ENCODE measurements at places on chromosomes 12 and 14. TPM values are rescaled to one million over a fixed set of nuclear protein-coding genes. Genes with fewer than 3 reads are reported as not detected.

SCNN1A gene
- total RNA-seq = not detected

ALDH2 gene
- total RNA-seq = 37.4 TPM

- peaks cover 25% of the 10 kb centered on the region for H3K4me1 ChIP-seq
- H3K36me3 ChIP-seq = peaks cover 1% of the 10 kb centered on the region
- DNase-seq = no peak
- no peak overlapping the region for H3K27ac ChIP-seq
These were observed 2.5 kb downstream of the CARMIL3 start for GRCh38 chr14:24054324-24054641.

DNA sequence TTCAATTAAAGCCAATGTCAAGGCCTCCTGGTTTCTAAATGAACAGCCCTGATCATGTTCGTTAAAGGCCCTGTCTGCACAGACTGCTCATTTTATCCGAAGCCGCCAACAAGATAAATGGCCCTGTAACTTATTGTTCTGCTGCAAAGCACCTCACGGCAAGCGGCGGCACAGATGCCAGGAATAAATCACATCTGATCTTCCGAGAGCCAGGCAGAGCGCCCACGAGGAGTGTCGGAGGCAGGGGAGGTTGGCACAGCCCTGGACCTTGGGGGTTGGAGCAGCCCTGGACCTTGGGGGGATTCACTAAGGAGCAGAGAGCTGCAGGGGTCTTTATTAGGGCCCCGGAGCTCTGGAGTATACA is 110.5 kb downstream of the SCARB1 start:
- peaks cover 32% of the 10 kb centered on the region for H3K27me3 ChIP-seq
- H3K4me1 ChIP-seq = peaks cover 4% of the 10 kb centered on the region
- no peak overlapping the region for H3K27ac ChIP-seq
- H3K4me3 ChIP-seq = no peak overlapping the region
- no peak for DNase-seq
- no peaks in the 10 kb centered on the region for H3K36me3 ChIP-seq

DNA sequence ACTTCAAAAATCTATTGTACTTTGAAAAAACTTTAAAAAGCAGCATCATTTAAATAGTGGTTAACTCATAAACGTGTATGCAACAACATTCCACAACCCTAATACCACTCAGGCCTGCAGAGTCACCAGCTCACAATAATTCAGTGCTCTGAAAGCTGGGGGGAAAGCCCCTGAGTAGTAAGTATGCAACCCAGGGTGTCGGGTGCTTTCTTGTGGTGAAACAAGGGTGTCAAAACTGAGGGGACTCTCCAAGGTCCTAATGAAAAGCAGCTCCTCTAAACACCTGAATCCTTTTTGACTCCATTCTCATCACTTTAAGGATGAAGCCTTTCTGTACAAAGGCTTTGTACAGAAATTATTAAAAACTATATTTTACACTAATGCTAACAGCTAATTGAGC is 33.7 kb downstream of the FGFR1OP2 start:
- no peaks in the 10 kb centered on the region for H3K27me3 ChIP-seq
- peaks cover 26% of the 10 kb centered on the region for H3K4me1 ChIP-seq
- no peak overlapping the region for H3K4me3 ChIP-seq

GRCh38 chr12:45762185-45763110 is 32.9 kb downstream of the ARID2 start:
- H3K4me1 ChIP-seq = peaks cover 12% of the 10 kb centered on the region
- no peak for DNase-seq
- no peak overlapping the region for H3K4me3 ChIP-seq
- H3K27me3 ChIP-seq = no peaks in the 10 kb centered on the region

- H3K27ac ChIP-seq = no peak overlapping the region
- no peak for DNase-seq
- no peak overlapping the region for H3K4me3 ChIP-seq
- no peaks in the 10 kb centered on the region for H3K36me3 ChIP-seq
These were observed 51.9 kb downstream of the CPSF6 start for GRCh38 chr12:69291278-69291593.

DNA sequence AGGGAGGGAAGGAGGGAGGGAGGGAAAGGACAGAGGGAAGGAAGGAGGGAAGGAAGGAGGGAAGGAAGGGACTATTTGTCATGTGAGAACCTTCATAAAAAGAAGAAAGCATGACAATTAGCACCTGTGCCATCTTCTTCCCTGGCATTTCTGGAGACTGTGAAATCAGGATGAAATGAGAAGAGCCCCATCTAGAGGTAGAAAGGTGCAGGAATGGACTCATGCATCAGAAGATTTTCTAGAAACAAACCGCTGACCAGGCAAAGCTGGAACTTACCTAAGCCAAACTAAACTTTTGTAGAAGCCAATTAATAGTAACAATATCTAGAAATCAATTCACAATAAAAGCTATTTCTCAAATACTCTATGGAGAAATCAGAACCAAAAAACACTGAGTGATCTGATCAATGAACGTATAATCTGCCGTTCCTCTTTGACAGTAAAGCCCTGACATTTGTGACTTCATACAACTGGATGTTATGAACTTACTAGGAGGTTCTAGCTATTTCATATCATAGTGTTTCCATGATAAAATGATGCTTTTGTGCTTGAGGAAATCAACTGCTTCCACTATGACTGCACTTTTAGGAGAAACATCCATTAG is 24.4 kb upstream of the CRACR2A start:
- no peak for DNase-seq

DNA sequence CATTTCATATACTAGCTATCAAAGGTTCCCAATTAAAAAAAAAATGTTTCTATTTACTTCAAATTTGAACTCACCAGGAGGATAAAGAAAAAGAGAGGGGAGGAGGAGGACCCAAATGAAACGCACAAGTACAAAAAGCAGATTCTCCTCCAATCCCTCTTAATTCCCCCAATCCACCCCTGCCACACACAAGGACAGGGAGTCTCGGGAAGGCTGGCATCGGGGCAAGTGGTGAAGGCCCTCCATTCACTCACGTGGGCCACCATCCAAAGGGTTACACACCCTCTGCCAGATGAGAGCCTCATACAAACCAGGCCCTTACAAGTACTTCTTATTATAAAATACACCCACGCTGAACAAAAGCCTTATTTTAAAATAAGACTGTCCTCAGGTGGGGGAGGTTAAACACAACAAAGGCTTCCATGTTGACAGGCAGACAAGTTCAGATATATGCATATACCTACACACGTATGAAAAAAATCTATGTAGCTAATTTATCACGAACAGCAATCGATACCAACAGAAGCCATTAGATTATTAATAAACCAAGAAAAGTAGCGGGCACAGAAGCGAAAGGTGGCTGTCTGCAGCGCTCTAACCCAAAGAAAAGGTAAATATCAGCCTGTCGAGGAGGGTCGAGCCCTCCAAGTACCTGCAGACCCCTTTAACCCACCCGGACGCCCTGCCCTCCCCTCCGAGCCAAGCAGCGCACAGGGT is 1.5 kb downstream of the ATP2B1 start:
- H3K36me3 ChIP-seq = peaks cover 20% of the 10 kb centered on the region
- peak overlapping the region; percentile 96 for H3K4me3 ChIP-seq
- H3K27ac ChIP-seq = peak overlapping the region; percentile 93
- DNase-seq = no peak
- H3K4me1 ChIP-seq = peaks cover 60% of the 10 kb centered on the region

- peak overlapping the region; percentile 76 for H3K4me3 ChIP-seq
- peaks cover 2% of the 10 kb centered on the region for H3K36me3 ChIP-seq
- DNase-seq = no peak
These were observed 9.0 kb downstream of the PHETA1 start for GRCh38 chr12:111359914-111360276.

DNA sequence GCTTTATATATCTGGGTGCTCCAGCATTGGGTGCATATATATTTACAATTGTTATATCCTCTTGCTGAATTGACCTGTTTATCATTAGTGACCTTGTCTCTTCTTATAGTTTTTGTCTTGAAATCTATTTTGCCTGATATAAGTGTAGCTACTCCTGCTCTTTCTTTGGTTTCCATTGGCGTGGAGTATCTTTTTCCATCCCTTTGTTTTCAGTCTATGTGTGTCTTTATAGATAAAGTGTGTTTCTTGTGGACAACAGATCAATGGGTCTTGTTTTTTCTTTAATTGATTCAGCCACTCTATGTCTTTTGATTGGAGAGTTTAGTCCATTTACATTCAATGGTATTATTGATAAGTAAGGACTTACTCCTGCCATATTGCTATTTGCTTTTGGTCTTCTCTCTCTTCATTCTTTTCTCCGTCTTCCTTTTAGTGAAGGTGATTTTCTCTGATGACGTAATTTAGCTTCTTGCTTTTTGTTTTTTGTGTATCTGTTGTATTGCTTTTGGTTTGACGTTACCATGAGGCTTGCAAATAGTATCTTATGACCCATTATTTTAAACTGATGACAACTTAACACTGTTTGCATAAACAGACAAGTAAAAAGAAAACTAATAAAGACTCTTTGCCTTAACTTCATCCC is 347.6 kb downstream of the TMEM121 start:
- H3K36me3 ChIP-seq = no peaks in the 10 kb centered on the region
- no peaks in the 10 kb centered on the region for H3K4me1 ChIP-seq
- no peak overlapping the region for H3K4me3 ChIP-seq
- no peak for DNase-seq
- H3K27me3 ChIP-seq = no peaks in the 10 kb centered on the region

DNA sequence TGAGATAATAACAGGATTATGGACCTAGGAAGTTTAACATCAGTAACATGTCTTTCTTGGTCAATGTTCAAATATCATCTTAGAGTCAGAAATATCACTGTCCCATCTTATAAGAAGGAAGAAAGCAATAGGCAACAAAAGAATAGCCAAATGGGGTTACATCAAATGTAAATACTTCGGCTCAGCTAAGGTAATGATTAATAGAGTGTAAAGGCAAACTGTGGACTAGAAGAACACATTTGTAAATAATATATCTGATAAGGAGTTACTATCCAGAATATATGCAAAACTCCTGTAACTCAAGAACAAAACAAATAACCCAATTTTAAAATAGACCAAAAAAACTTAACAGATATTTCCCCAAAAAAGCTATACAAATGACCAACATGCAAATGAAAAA is 630.3 kb downstream of the RPS29 start:
- no peak for DNase-seq
- H3K36me3 ChIP-seq = no peaks in the 10 kb centered on the region
- H3K27ac ChIP-seq = no peak overlapping the region
- H3K4me1 ChIP-seq = peaks cover 9% of the 10 kb centered on the region

- peaks cover 6% of the 10 kb centered on the region for H3K4me1 ChIP-seq
- no peak for DNase-seq
These were observed 162.7 kb downstream of the EGLN3 start for GRCh38 chr14:33788161-33788560.
